ENCODE measurements at places on chromosomes 2 and 18. TPM values are rescaled to one million over a fixed set of nuclear protein-coding genes. Genes with fewer than 3 reads are reported as not detected.

The SP140 gene
- total RNA-seq = 0.89 TPM

The OR6B2 gene
- not detected for total RNA-seq

The RPIA gene
- total RNA-seq = 13.4 TPM

The LDLRAD4 gene
- total RNA-seq = not detected

The MYCN gene
- 0.12 TPM for total RNA-seq

The CD8B gene
- total RNA-seq = not detected

The PAPOLG gene
- 29.0 TPM for total RNA-seq

The MC4R gene
- not detected for total RNA-seq

Measured in NCI-H460 (cell line).